ENCODE measurements at places on chromosomes 2 and 18. TPM values are rescaled to one million over a fixed set of nuclear protein-coding genes. Genes with fewer than 3 reads are reported as not detected.

MDH1B gene
- 1.7 TPM for total RNA-seq

EHD3 gene
- 8.3 TPM for total RNA-seq

IL36RN gene
- 0.13 TPM for total RNA-seq

LIPG gene
- 0.10 TPM for total RNA-seq

UGT1A7 gene
- 6.0 TPM for total RNA-seq

LYPD6B gene
- not detected for total RNA-seq

LHCGR gene
- total RNA-seq, result not detected

LDLRAD4 gene
- total RNA-seq, result 1.7 TPM

ANKRD30B gene
- total RNA-seq, result not detected

C2orf15 gene
- 0.45 TPM for total RNA-seq

SAG gene
- not detected for total RNA-seq

CYP27C1 gene
- 5.3 TPM for total RNA-seq

MYL1 gene
- not detected for total RNA-seq

FSHR gene
- not detected for total RNA-seq

ZBTB7C gene
- 0.05 TPM for total RNA-seq

ASB18 gene
- total RNA-seq, result not detected

MAL gene
- total RNA-seq, result not detected

B4GALT6 gene
- 9.8 TPM for total RNA-seq

UGT1A5 gene
- not detected for total RNA-seq

EIF5B gene
- 61.2 TPM for total RNA-seq

MAP3K19 gene
- total RNA-seq, result not detected

LYG2 gene
- not detected for total RNA-seq

TDRD15 gene
- total RNA-seq, result not detected
